ENCODE measurements at places on chromosomes 2 and 18. TPM values are rescaled to one million over a fixed set of nuclear protein-coding genes. Genes with fewer than 3 reads are reported as not detected.
A peak's percentile ranks its signal among the peaks of the same experiment; 100 is the strongest.

- no peak for ATAC-seq
Observed at GRCh38 chr2:770776-771175, 93.6 kb upstream of the TMEM18 start.

DNA sequence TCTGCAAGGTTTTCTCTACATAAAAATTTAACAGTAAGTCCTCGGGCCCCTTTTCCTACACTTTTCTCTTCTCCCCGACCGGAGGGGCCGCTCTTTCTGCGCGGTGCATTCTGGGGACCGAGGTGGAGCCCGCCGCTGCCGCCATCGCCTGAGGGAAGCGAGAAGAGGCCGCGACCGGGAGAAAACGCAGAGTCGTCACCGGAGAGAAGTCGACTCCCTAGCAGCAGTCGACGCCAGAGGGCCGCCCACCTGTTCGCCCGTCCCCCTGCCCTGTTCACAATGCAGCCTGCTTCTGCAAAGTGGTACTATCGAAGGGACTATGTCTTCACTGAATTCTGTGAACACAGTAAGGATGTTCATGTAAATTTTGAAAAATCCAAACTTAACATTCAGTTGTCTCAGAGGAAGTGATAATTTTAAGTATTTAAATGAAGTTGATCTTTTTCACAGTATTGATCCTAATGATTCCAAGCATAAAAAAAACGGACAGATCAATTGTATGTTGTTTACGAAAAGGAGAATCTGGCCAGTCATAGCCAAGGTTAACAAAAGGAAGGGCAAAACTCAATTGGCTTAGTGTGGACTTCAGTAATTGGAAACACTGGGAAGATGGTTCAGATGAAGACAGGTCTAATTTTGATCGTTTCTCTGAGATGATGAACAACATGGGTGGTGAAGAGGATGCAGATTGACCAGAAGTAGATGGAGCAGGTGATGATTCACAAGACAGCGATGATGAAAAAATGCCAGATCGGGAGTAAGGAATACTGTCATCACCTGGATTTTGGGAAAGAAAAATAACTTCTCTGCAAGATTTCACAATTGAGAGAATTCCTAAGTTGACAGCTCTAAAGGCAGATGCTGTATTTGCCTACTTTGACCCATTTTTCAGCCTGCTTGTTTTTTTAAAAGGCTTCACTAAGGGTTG lies 55.8 kb downstream of the ASXL2 start:
- ATAC-seq: peak; percentile 10

- ATAC-seq: no peak
Observed at GRCh38 chr2:182179176-182179575, 193.5 kb downstream of the PPP1R1C start.

DNA sequence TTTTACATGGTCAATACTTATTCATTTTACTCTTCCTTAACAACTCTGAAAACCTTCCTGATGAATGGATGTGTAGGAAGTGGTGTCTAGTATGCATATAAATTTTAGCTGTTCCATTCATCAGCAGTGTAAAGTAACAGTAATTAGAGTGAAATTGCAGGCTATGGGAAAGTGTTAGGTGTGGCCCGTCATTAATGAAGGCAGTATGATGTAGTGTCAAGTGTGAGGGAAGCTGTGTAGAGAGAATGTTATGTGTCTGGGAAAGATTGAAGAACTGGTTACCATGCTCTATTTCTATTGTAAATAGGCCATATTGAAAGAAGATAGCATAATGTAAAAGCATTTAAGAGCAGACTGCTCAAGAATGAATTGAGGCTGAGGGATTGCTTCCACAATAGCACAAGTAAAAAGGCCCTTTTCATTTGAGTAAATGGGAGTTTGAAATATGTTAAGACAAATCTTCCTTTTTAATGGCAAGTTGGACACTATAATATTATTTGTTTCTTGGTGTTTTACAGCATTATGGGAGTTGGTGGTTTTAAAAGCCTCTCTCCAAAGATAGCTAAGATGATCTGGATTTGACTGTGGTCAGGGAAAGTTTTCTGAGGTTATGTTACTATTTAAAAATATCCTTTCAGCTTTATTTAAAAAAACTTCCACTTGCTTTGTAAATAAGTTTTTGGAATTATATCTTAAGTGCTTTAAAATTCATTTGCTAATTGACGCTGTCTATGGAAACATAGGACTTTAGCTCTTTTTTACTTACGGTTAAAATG lies 401.0 kb upstream of the ZEB2 start:
- ATAC-seq: no peak

Gene BUB1
- 103 TPM for total RNA-seq

Gene NLRC4
- 0.13 TPM for total RNA-seq

GRCh38 chr2:219688560-219689445 lies 61.4 kb downstream of the SLC4A3 start:
- peak; percentile 36 for ATAC-seq

DNA sequence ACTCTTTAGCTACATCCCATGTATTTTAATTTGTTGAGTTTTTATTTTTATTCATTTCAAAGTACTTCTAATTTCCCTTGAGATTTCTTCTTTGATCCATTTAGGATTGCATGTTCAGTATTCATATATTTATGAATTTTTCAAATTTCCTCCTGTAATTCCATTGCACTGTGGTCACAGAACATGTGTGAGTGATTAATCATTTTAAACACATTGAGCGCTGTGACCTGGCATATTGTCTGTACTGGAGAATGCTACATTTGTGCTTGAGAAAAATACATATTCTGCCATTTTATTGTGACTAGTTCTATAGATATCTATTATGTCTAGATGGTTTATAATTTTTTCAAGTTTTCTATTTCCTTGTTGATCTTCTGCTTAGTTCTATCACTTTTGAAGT lies 353.7 kb downstream of the RAD51AP2 start:
- ATAC-seq: no peak

- no peak for ATAC-seq
Observed at GRCh38 chr2:41321351-41321750, 726.5 kb upstream of the PKDCC start.

DNA sequence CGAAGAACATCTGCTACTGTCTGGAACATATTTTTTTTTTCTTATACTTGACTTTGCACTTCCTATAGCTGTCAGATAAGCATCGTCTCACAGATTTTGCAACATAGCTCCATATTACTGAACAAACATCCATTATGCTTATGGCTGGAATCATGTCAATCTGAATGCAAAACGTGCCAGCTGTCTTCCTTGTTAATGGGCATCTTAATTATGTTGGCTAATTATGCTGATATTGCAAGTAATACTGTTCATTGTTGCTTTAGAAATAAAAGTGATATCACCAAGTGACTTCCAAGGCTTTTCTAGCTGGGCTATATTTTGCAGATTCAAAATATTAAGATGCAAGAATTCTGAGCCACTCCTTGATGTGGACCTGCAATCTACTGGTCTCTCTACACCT lies 176.8 kb downstream of the ARL4C start:
- no peak for ATAC-seq

GRCh38 chr2:122543815-122544214 lies 788.4 kb downstream of the TSN start:
- no peak for ATAC-seq

All from activated T-helper 17 cell treated with anti-CD3 and anti-CD28 coated beads, Interleukin-2, amount 50 U/mL, for 72 hours (primary cell).